ENCODE measurements at places on chromosomes 2 and 18. TPM values are rescaled to one million over a fixed set of nuclear protein-coding genes. Genes with fewer than 3 reads are reported as not detected.

DNA sequence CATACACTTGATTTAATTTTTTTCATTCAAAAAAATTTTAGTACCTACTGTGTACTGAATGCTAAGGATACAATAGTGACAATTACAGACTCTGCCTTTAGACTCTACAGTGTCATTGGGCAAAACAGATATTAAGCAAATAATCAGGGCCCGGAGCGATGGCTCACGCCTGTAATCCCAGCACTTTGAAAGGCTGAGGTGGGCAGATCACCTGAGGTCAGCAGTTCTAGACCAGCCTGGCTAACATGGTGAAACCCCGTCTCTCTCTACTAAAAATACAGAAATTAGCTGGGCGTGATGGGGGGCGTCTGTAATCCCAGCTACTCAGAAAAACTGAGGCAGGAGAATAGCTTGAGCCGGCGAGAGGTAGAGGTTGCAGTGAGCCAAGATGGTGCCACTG is 1.4 kb downstream of the UBXN2A start:
- peaks cover 7% of the 10 kb centered on the region for H3K36me3 ChIP-seq
- no peak overlapping the region for H3K27ac ChIP-seq
- peaks cover 2% of the 10 kb centered on the region for H3K27me3 ChIP-seq
- DNase-seq: no peak
- H3K4me1 ChIP-seq: peaks cover 48% of the 10 kb centered on the region
- peak overlapping the region; percentile 31 for H3K4me3 ChIP-seq

GRCh38 chr2:42029171-42029570 is 18.6 kb upstream of the PKDCC start:
- H3K27ac ChIP-seq: no peak overlapping the region
- 0 out of 2 replicates have a peak, but pooled peaks cover 4% of the 10 kb centered on the region for H3K4me1 ChIP-seq
- no peaks in the 10 kb centered on the region for H3K36me3 ChIP-seq
- no peak overlapping the region for H3K4me3 ChIP-seq

DNA sequence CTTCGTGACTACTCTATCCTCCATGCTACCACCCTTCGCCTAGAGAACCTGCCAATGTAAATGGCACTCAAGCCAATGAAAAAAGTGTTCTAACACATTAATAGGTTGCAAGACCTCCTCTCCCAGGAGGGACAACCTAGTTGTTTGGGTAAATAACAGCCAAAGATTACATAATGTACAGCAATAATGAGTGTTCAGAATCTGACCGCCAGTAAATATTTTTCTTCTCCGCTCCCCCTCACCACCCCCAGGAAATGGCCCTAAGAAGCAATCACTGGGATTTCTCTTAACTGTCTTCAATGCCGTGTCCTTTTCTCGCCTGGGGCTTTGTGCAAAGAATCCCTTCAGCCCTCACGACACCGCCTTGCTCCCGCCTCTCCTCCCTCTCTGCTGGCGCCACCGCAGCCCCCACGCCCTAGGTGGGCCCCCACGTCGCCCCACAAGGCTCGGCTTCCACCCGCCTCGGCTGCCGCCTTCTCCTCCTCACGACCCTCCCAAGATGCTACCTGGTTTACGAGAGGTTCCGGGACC is 458 bp downstream of the HYCC2 start:
- H3K4me3 ChIP-seq: peak overlapping the region; percentile 97
- peak overlapping the region; percentile 93 for H3K27ac ChIP-seq
- H3K27me3 ChIP-seq: no peaks in the 10 kb centered on the region
- peaks cover 14% of the 10 kb centered on the region for H3K36me3 ChIP-seq
- no peak for DNase-seq

GRCh38 chr2:202149936-202150335 is 76.9 kb downstream of the KIAA2012 start:
- H3K4me3 ChIP-seq: no peak overlapping the region
- no peak for DNase-seq
- peaks cover 64% of the 10 kb centered on the region for H3K4me1 ChIP-seq
- no peak overlapping the region for H3K27ac ChIP-seq

GRCh38 chr2:216947055-216947454 is 87.2 kb upstream of the TNP1 start:
- H3K4me1 ChIP-seq: no peaks in the 10 kb centered on the region
- no peak overlapping the region for H3K4me3 ChIP-seq
- no peak overlapping the region for H3K27ac ChIP-seq
- DNase-seq: no peak
- peaks cover 31% of the 10 kb centered on the region for H3K27me3 ChIP-seq
- no peaks in the 10 kb centered on the region for H3K36me3 ChIP-seq

DNA sequence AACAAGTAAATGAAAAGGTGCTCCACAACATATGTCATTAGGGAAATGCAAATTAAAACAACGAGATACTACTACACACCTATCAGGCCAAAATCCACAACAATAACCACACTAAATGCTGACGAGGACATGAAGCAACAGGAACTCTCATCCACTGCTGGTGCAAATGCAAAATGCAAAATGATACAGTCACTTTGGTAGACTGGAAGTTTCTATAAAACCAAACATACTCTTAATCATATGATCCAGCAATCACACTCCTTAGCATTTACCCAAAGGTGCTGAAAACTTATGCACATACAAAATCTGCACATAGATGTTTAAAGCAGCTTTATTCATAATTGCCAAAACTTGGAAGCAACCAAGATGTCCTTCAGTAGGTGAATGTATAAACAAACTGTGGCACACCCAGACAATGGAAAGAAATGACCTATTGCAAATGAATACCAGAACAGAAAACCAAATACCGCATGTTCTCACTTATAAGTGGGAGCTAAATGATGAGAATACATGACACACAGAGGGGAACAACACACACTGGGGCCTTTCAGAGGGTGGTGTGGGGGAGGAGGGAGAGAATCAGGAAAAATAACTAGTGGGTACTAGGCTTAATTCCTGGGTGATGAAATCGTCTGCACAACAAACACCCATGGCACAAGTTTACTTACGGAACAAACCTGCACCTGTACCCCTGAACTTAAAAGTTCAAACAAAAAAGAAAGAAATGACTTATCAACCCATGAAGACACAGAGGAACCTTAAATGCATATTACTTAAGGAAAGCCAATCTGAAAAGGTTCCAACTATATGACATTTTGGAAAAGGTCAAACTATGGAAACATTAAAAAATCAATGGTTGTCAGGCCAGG is 80.4 kb downstream of the ASXL2 start:
- no peaks in the 10 kb centered on the region for H3K4me1 ChIP-seq
- H3K27me3 ChIP-seq: no peaks in the 10 kb centered on the region
- no peak overlapping the region for H3K4me3 ChIP-seq
- H3K27ac ChIP-seq: no peak overlapping the region
- no peak for DNase-seq

- peaks cover 16% of the 10 kb centered on the region for H3K27me3 ChIP-seq
- peaks cover 19% of the 10 kb centered on the region for H3K4me1 ChIP-seq
- peak overlapping the region; percentile 74 for H3K4me3 ChIP-seq
- no peaks in the 10 kb centered on the region for H3K36me3 ChIP-seq
- no peak for DNase-seq
Observed at GRCh38 chr2:101150306-101151145, 656 bp downstream of the TBC1D8 start.

DNA sequence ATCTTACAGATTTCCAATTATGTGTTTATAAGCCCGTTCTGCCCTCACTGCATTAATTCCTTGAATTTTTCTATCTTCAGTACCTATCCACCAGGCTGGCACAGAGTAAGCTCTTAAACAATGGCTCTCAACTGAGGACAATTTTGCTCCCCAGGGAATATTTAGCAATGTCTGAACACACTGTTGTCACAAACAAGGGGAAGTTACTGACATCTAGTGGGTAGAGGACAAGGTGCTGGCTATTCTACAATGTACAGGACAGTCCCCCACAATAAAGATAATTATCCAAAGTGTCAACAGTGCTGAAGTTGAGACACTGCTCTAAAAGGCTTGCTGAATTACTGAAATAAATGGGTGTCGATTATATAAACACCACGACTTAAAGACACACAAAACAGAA is 5.0 kb downstream of the NDUFS1 start:
- no peak for DNase-seq
- no peaks in the 10 kb centered on the region for H3K27me3 ChIP-seq
- H3K4me3 ChIP-seq: no peak overlapping the region
- H3K27ac ChIP-seq: no peak overlapping the region
- H3K4me1 ChIP-seq: peaks cover 7% of the 10 kb centered on the region

- H3K36me3 ChIP-seq: no peaks in the 10 kb centered on the region
- no peak for DNase-seq
- no peak overlapping the region for H3K4me3 ChIP-seq
- peaks cover 21% of the 10 kb centered on the region for H3K27me3 ChIP-seq
- H3K4me1 ChIP-seq: no peaks in the 10 kb centered on the region
- H3K27ac ChIP-seq: no peak overlapping the region
Observed at GRCh38 chr2:10019602-10020400, 23.5 kb upstream of the KLF11 start.

DNA sequence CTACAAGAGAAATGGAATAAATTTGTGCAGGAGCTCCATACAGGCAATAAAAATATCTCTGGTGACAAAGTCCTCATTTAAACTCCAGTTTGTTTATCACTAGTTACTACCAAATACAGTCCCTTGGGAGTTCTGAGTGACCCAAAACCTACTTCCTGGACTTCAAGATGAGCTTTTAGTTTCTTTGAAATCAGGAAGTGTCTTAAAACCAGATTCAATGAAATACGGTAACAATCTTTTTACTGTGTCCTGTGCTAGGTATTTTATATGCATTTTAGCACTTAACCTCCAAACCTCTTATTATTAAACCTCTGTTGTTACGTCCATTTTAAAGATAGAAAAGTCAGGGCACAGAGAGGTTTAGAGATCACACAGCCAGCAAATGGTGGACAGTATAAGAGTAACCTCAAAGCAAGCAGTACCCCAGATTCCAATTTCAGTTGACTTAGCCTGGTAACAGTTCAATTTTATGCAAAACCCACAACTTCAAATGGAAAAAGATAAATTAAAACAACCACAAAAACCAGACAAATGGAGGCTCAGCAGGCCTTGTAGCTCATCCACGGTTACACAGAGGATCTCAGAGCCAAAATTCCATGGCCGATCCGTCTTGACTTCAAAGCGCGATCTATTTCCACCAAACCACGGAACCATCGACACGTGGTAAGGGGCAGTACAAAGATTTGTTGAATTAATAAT is 1.3 kb upstream of the KCMF1 start:
- peaks cover 3% of the 10 kb centered on the region for H3K27me3 ChIP-seq
- peaks cover 45% of the 10 kb centered on the region for H3K4me1 ChIP-seq
- no peak for DNase-seq
- peak overlapping the region; percentile 96 for H3K27ac ChIP-seq

- no peak overlapping the region for H3K4me3 ChIP-seq
- H3K4me1 ChIP-seq: peaks cover 55% of the 10 kb centered on the region
- H3K27me3 ChIP-seq: peaks cover 3% of the 10 kb centered on the region
- H3K27ac ChIP-seq: no peak overlapping the region
- peak; percentile 9 for DNase-seq
Observed at GRCh38 chr2:40178971-40179370, 272.9 kb downstream of the SLC8A1 start.

- no peaks in the 10 kb centered on the region for H3K27me3 ChIP-seq
- DNase-seq: peak; percentile 18
- peak overlapping the region; percentile 51 for H3K4me3 ChIP-seq
- peaks cover 24% of the 10 kb centered on the region for H3K4me1 ChIP-seq
Observed at GRCh38 chr2:60925994-60926740, 44.8 kb downstream of the REL start.

DNA sequence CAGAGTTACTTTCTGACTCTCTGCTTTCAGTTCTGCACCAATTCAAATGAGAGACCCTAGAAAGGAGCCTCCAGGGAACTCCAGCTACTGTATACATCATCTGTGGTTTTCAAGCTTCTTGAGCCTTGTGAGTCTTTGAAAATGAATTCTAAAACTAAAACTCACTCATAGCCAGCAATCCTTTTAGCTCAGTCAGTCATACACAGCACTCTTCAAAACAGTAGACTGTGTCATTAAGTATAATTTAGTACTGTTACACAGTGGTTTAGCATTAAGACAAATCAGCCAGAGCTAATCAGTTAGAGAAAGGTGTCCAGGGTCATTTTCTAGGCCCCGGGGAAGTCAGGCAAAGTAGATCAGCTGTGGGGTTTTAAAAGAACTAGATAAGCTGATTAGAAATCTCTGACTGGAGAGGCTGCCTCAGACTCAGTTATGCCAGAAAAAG is 322.1 kb upstream of the THUMPD2 start:
- peaks cover 9% of the 10 kb centered on the region for H3K36me3 ChIP-seq
- peaks cover 100% of the 10 kb centered on the region for H3K4me1 ChIP-seq
- peak; percentile 88 for DNase-seq

GRCh38 chr2:232854082-232854481 is 16.0 kb upstream of the SNORC start:
- peaks cover 62% of the 10 kb centered on the region for H3K4me1 ChIP-seq
- H3K27me3 ChIP-seq: peaks cover 3% of the 10 kb centered on the region
- DNase-seq: peak; percentile 83
- H3K27ac ChIP-seq: 0 out of 2 replicates have a peak overlapping the region, but pooled peaks have one; percentile 4
- peaks cover 41% of the 10 kb centered on the region for H3K36me3 ChIP-seq
- H3K4me3 ChIP-seq: 0 out of 2 replicates have a peak overlapping the region, but pooled peaks have one; percentile 0

DNA sequence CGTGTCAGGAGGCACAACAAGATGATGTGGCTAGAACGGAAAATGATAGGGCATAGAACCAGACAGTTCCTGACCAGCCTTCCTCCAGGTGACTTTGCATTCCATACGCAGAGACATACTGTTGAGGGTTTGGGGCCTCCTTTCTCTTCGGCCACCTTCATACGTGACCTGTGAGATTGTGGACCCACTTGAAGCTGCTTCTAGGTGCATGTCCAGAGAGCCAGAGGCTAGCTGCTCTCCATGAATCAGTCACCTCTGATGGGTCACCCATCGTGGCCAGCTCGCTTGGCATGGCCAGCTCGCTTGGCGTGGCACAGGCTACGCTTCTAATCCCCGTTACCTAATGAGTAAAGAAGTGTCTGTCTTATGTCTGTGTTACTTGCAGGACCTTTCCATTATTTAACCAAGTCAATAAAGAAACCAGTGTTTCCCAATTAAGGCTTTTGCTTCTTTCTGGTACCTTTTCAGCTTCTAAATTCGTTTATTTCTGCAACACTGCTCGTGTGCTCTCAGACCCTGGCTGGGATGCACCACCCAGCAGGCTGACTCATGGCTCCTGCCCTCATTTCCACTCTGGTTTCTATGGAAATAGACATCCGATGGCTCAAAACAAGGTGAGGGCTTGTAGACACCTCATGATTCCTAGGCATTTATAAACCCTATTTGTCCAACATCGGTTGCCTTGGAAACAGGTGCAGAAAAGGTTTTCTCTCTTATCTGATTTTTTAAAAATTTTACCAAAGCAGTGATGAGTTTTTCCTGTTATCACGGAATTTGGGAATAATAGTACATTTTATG is 86.7 kb upstream of the B3GNT7 start:
- peaks cover 8% of the 10 kb centered on the region for H3K27me3 ChIP-seq
- H3K4me1 ChIP-seq: peaks cover 5% of the 10 kb centered on the region
- DNase-seq: peak; percentile 64

GRCh38 chr2:172436889-172437288 is 9.5 kb downstream of the ITGA6 start:
- peaks cover 11% of the 10 kb centered on the region for H3K4me1 ChIP-seq
- no peak overlapping the region for H3K27ac ChIP-seq
- peaks cover 5% of the 10 kb centered on the region for H3K36me3 ChIP-seq
- H3K27me3 ChIP-seq: no peaks in the 10 kb centered on the region
- DNase-seq: no peak

CD8B gene
- total RNA-seq: not detected

ASB18 gene
- not detected for total RNA-seq

CAPN14 gene
- total RNA-seq: 0.08 TPM

ARHGAP25 gene
- total RNA-seq: not detected

TEX51 gene
- not detected for total RNA-seq

COL4A3 gene
- not detected for total RNA-seq

GPR55 gene
- total RNA-seq: not detected

MLPH gene
- total RNA-seq: 27.4 TPM

FBXO15 gene
- 0.97 TPM for total RNA-seq
